ENCODE measurements at places on chromosomes 11 and 22. TPM values are rescaled to one million over a fixed set of nuclear protein-coding genes. Genes with fewer than 3 reads are reported as not detected.

DNA sequence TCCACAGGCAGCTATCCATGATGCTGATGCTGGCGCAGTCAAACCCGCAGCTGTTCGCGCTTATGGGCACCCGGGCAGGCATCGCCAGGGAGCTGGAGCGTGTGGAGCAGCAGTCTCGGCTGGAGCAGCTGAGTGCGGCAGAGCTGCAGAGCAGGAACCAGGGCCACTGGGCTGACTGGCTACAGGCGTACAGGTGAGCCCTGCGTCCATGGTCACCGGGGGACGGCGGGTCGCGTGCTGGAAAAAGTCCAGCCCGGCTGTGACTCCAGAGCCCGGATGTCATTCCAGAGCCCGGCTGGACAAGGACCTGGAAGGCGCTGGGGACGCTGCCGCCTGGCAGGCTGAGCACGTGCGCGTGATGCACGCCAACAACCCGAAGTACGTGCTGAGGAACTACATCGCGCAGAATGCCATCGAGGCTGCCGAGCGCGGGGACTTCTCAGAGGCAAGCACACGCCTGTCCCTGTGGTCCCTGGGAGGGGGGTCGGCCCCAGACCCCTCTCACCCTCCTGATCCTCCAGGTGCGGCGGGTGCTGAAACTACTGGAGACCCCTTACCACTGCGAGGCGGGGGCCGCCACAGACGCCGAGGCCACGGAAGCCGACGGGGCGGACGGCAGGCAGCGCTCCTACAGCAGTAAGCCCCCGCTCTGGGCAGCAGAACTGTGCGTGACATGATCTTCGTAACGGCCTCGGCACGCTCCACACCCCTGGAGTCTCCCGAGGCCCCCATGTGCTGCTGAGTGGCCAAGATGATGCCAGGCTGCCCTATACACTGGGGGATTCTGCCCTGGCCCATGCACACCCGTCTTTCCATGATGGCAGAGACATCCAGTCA lies 16.1 kb downstream of the SELENOO start:
- DNase-seq: no peak

DNA sequence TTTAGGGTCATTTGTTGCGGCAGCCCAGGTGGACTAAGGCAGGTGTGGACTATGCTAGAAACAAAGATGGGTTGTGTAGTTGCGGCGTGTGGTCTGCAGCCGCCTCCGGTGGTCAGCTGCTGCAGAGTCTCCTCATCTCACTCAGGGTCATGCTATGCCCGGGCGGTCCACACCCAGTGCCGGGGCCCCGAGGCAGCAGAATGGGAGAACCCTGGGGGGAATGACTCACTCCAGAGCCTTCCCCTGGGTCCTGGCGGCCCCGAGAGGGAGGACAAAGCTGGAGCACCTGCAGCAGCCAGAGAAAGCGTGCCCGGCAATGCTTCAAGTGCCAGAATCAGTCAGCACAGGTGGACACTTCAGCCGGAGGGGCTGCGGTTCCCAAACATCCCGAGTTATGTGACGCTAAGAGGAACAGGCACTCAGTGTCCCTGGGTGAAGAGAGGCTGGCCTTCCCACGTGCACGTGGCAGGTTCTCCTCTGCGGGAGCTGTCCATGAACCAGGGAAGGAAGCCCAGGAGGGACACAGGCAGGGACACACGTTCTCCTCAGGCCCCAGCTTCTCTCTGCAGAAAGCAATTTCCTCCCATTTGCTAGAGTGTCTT lies 289.6 kb upstream of the B3GAT1 start:
- DNase-seq: no peak

DNA sequence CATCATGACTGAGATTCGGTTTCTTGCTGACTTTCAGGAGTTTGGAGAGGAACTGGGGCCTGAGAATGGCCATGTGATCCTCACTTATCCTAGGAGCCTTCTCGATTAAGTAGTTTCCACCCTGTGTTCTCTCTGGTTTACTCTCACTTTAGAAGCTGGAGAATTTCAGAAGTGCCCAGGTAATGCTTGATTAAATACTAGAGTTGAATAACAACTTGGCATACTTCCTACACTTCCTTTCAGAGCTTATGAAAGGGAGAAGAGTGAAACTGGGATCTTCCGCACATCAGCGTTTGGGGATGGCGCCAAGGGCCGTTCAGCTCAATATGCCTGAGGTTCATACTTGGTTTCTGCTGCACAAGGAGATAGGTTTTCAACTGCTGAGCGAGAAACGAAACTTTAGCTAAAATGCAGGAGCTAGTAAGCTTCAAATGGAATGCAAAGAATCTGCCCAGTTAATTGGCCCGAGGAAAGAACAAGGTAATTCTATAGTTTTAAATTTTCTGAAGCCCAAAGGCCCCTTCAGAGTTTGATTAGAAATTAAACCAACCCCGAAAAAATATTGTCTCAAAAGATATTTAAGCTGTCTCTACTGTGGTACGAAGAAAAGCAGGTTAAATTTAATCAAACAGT lies 823 bp upstream of the MUC15 start:
- no peak for DNase-seq

DNA sequence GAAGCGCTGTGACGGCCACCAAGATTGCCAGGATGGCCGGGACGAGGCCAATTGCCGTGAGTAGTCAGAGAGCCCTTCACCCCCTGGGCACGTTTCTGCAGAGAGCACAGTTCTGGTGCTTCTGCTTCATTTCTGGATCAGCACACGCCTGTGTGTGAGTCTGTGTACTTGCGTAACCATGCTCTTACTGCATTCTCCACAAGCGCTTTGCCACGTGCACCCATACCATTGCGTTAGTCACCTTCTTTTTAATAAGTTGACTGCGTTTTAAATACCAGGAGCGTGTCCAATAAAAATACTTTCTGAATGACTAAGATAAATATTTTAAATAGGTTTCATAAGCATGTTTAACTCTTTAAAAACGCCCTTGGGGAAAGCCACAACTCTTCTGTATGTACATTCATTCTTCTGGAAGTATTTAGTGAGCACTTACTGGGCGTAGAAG lies 143.0 kb upstream of the SORL1-AS1 start:
- peak; percentile 4 for DNase-seq

DNA sequence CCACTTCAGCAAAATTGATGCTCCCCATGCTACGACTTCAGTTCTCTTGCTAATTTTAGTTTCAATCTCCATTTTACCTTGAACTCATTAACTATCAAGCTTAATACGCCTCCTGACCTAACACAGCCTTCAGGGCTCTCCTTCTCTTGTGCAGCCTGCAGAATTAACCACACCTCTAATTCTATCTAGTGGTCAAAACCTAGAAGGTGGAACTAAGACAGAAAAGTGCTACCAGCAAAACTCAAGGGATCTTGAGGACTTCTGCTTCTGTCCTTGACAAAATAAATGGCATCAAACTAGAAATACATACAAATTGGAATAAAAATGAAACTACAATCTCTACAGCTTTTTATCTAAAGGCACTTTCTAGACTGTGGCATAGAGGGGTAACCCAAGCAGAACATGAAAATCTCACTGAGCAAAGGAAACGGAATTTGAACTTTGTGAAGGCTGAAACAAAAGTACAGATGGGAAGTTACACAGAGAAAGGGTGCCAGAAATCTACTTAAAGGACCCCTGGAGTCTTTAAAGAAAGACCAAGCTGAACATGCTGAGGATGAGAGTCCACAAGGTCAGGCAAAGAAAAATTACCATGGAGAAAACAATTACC lies 10.7 kb downstream of the CWF19L2 start:
- DNase-seq: no peak

DNA sequence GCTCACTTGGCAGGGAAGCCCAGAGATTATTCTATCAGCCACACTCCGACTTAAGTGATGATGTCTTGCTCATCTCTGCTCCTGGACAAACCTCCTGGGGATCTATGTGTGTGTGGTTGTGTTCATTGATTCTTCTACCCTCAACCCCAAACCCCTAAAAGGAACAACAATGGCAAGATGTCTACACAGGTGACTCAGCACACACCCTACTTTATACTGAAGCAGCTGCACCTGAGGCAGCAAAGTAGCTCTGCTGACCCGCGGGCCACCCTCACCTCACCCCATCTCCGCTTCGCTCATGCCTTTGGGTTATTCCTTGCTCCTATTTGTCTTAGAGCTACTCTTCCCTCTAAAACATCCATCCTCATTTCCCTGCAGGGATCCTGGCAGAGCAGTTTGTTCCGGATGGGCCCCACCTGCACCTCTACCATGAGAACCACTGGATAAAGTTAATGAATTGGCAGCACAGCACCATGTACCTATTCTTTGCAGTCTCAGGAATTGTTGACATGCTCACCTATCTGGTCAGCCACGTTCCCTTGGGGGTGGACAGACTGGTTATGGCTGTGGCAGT lies 38.7 kb downstream of the TMEM45B start:
- DNase-seq: no peak

- no peak for DNase-seq
Measured at GRCh38 chr22:49084206-49084605, 743.5 kb downstream of the BRD1 start.

GLB1L2 gene
- total RNA-seq: 0.17 TPM

DNA sequence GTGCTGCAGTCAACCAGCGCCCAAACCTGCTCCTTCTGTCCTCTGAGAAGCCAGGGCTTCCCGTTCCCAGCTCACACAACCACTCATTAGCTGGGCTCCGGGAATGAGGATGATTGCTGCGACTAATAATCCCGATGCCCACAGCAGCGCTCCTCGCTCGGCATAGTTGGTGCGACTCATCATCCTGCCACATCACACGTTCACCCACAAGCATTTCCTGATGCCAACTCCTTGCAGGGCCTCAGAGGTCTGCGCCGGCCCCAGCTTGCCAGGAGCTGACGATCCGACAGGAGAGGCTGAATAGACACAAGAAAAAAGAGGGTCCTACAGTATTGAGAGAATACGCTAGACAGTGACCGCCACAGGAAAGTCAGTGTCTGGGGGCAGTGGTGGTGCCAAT lies 10.6 kb upstream of the CSNK1E start:
- DNase-seq: peak; percentile 66

DNA sequence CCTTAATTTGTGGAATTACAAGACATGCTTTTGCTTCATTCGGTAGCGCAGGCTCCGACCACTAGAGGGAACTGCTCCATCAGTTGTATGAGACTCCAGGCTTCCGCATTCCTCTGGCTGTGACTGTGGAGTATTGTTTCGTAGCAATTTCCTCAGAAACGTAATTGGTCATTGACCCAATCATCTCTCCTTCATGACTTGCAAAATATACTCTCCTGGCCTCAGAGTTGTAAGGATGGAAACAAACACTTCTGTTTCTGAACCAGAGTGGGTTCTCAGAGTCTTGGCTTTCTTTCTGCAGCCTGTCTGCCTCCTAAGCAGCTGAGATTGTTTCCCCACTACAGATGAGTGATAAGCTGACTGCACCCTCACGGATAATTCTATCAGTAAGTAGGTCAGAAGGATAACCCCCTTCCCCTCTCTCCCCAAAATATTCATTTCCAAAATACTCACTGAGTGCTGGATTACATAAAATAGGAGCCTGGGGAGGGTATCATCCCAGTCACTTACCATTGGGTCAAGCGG lies 146.8 kb upstream of the ZC3H12C start:
- DNase-seq: peak; percentile 98

DNA sequence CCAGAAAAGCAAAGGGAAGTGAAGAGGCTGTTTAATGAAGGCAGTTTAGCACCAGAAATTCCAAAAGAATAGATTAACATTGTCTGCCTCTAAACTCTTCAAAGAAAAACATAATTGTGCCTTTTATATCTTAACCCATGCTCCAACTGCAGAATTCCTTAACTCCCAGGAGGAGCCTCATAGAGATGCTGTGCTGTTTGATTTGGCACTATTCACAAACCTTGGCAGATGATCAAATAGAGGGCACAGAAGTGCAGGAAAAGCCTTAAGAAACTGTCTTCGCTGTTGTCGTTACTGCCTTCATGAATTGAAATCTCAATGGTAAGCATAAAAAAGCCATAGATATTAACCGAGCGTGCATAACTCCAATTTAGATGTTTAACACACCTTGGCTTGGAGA lies 124.1 kb upstream of the MPPED2 start:
- DNase-seq: peak; percentile 7

- DNase-seq: peak; percentile 89
Measured at GRCh38 chr22:35930933-35931332, 97.7 kb downstream of the RBFOX2 start.

SEPTIN3 gene
- 0.14 TPM for total RNA-seq

DNA sequence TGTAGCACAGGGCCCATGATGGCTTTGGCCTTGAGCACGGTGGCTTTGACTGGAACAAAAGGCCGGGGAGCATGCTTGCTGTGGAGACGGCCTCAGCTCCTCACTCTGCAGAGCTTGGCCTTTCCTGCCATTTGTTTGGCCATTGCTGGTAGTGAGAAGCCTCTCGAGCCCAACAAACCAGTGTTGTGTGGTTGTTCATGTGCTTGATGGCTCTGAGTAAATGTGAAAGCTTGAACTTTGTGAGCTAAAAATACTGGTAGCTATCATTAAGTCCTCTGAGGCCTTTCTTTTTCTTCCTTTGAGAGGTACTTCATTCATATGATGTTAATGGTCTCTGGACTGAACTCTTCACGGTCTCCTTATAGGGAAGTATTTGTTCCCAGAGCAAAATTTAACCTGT lies 39.6 kb downstream of the NAT10 start:
- DNase-seq: no peak

PDE2A gene
- total RNA-seq: 351 TPM

DNA sequence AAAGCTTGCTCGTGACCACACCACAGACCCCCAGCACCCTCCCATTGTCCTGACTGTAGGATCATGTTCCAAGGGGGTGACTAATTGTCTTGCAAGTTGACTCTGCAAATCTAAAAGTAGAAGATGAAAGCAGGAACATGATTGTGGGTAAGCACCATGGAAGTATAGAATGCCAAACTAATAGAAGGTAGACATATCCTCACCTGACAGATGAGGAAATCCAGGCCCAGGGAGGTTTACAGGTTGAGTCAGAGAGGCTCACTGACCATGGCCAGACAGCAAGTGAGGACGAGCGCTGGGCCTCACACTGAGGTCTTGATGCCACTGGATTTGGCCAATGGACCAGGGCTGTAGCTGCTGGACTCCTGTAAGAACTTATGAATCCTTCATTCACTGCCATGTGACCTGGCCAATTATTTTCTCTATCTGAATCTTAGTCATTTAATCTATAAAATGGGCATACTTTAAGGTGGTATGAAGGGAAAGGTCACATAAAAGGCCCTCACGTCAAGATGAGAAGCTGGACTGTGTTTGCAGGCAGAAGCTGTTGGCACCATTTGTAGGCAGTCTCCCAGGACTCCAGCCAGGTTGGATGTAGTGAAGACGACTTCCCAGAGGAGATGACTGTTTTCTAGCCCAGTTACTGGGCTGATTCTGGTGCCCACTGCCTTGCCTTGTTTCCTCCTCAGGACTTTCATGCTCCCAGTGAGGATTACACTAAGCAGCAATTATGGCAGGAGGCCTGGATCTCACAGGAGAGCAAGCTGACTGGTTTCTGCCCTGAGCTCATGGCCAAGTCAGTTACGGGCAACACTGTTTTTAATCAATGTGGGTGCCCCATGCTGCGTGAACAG lies 54.6 kb downstream of the GAB4 start:
- no peak for DNase-seq

- DNase-seq: no peak
Measured at GRCh38 chr11:1235901-1236315, 13.0 kb downstream of the MUC5B start.
